IMR-90 (cell line): ENCODE measurements at places on chromosomes 4 and X. TPM values are rescaled to one million over a fixed set of nuclear protein-coding genes. Genes with fewer than 3 reads are reported as not detected.

AWAT2 gene
- polyA plus RNA-seq = not detected in 2 replicates

DNA sequence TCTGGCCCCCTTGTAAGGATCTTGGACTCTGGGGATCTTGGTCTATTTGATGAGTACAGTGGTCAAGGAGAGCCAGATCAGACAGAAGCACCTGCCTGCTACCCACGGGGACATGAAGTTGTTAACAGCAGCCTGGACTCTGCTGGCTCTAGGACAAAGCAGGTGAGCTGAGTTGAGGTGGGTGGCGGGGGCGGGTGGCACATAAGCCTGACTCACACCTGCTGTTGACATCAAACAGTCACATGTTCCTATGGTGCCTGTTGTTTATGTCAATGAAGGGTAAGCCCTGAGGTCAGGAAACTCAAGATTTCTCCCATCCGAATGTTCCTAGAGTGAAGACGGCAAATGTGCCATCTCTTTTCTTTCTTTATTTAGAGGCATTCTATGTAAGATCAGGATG is 50.1 kb upstream of the CLNK start:
- H3K27ac ChIP-seq = no peak overlapping the region
- no peaks in the 10 kb centered on the region for H3K36me3 ChIP-seq
- peaks cover 2% of the 10 kb centered on the region for H3K27me3 ChIP-seq
- no peak for DNase-seq
- no peak overlapping the region for H3K4me3 ChIP-seq
- H3K4me1 ChIP-seq = peaks cover 2% of the 10 kb centered on the region; the same call in 1 of the 2 replicates

BEND2 gene
- polyA plus RNA-seq = not detected in 2 replicates

USO1 gene
- polyA plus RNA-seq = 48.1 and 63.7 TPM in 2 replicates

GRCh38 chrX:40304115-40304514 is 206.4 kb upstream of the BCOR start:
- peaks cover 23% of the 10 kb centered on the region for H3K27me3 ChIP-seq
- no peaks in the 10 kb centered on the region for H3K36me3 ChIP-seq
- DNase-seq = no peak
- H3K4me3 ChIP-seq = no peak overlapping the region
- no peak overlapping the region for H3K27ac ChIP-seq
- H3K4me1 ChIP-seq = no peaks in the 10 kb centered on the region

DCAF12L2 gene
- polyA plus RNA-seq = not detected in 2 replicates
